ENCODE measurements at places on chromosomes 12 and 14.

GRCh38 chr12:124035163-124035562 is 62.1 kb downstream of the ZNF664 start:
- no peak for DNase-seq

GRCh38 chr12:68037616-68038255 is 48.5 kb downstream of the IFNG-AS1 start:
- no peak for DNase-seq

DNA sequence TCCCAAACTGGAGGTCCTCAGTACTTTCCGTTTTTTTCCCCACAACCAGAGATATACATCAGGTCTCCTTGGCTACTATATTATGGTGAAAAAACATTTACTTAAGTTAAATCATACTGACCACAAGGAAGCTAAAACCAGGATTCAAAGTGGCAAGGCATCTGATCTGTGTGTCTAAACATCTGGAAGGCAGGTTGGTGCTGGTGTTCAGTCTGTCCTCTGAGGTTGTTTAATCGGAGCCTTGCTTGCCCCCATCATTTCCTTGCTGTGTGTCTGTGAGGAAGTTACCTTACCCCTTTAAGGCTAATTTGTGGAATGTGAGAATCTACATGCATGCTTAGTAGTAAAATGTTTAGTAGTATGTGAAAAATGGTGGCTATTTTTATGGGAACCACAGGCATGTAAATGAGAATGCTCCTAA is 75.6 kb downstream of the GALNT4 start:
- no peak for DNase-seq

- no peak for DNase-seq
These were observed 198.2 kb upstream of the CNOT2 start for GRCh38 chr12:70045036-70045435.

- DNase-seq, result no peak
These were observed 36.0 kb downstream of the TMEM63C start for GRCh38 chr14:77217551-77217950.

GRCh38 chr14:52558688-52559087 is 6.1 kb downstream of the GPR137C start:
- no peak for DNase-seq

DNA sequence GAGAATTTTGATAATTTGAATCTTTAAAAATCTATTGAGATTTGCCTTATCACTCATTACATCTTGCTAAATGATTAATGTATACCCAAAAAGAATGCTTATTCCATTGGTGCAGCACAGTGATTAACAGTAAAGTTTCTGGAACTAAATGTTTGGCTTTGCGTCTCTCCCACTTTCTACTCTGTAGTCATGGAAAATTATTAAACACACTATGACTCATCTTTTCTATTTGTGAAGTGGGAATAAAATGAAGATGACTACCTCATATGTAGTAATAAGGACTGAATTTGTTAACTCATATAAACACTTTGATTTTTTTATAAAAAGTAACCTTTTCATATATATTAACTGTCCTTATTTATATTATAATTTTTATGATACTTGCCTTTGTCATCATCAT is 118.1 kb downstream of the RERGL start:
- no peak for DNase-seq

- no peak for DNase-seq
These were observed 163.8 kb upstream of the LMNTD1 start for GRCh38 chr12:25716842-25717241.

GRCh38 chr14:102982852-102983470 is 60.5 kb downstream of the AMN start:
- no peak for DNase-seq

- DNase-seq, result no peak
These were observed 41.2 kb upstream of the MED13L start for GRCh38 chr12:116318576-116319232.

GRCh38 chr14:64773577-64773976 is 69.4 kb downstream of the PLEKHG3 start:
- DNase-seq, result no peak

GRCh38 chr14:56463271-56463890 is 116.2 kb upstream of the TMEM260 start:
- DNase-seq, result no peak

DNA sequence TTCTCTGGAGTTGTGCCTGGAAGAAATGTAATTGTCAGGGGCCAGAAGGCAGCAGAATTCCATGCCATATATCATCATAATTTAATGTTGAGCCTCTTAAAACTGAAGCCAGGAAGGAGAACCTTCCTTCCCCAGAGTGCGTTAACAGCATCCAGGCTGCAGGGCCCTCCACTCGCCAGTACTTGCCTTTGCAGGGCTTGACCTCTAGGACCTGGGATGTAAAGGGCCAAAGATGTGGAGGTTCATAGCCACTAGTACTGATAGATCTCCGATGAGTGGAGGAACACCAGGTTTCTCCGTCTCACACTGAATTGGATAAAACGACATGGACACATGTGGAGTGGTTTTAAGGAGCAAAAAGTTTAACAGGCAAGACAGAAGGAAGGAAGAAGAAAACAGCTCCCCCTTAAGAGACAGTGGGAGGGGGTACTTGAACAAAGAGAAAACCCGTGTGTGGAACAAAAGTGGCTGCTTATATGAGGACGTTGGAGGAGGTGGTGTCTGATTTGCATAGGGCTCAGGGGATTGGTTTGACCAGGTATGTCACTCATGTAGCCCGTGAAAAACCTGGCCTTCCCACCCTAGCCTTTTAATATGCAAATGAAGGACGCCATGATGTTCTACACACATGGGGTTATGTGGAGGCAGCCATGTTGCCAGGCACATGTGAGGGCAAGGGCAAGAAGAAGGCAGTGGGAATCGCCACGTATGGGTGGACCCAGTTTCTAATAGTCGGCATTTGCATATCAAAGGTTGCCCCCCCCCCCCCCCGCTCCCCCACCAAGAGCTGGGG is 38.8 kb upstream of the WSCD2 start:
- no peak for DNase-seq

- no peak for DNase-seq
These were observed 35.5 kb downstream of the KRT80 start for GRCh38 chr12:52156311-52156710.

DNA sequence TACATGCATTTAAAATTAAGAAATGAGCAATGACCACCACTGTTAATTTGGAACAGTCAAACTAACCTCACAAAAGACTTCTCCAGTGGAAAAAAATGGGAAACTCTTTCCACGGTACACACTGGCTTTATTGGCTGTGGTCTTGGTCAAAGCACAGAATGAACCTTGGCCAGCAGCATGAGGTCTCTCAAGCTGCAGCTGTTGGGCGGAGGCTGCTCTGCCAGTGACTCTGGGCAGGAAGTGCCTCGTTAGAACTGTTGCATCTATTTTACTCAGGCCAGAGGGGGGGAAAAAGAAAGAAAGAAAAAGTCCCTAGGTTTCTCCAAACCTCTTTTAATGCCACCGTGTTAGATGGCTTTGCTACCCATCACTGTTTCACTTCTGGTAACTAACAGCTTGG is 279.8 kb upstream of the DIO2 start:
- no peak for DNase-seq

- no peak for DNase-seq
These were observed 323.5 kb downstream of the ALG10 start for GRCh38 chr12:34345801-34346200.

GRCh38 chr12:88889326-88890110 is 309.2 kb upstream of the KITLG start:
- DNase-seq, result no peak

- DNase-seq, result no peak
These were observed 357.4 kb downstream of the ATP23 start for GRCh38 chr12:58298803-58299202.

DNA sequence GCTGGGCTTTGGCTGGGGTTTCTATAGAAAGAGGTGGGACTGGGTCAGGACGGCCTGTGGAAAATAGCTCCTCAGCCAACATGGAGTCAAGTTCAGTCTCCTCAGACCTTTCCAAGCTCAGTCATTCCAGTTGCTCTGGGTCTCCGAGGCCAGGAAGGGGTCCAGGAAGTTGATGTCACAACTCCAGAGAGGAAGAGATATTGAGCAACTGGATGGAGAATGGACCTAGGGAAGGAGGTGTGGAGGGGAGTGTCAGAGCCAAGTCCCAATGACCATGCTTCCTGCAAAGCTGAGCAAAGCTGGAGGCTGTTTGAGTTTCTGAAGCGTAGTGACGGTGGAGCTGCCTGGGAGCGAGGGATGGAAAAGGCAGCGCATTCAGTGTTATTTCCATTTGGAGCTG is 86.1 kb downstream of the SLC24A4 start:
- no peak for DNase-seq

GRCh38 chr12:1946296-1946695 is 27.8 kb upstream of the CACNA2D4 start:
- DNase-seq, result no peak

DNA sequence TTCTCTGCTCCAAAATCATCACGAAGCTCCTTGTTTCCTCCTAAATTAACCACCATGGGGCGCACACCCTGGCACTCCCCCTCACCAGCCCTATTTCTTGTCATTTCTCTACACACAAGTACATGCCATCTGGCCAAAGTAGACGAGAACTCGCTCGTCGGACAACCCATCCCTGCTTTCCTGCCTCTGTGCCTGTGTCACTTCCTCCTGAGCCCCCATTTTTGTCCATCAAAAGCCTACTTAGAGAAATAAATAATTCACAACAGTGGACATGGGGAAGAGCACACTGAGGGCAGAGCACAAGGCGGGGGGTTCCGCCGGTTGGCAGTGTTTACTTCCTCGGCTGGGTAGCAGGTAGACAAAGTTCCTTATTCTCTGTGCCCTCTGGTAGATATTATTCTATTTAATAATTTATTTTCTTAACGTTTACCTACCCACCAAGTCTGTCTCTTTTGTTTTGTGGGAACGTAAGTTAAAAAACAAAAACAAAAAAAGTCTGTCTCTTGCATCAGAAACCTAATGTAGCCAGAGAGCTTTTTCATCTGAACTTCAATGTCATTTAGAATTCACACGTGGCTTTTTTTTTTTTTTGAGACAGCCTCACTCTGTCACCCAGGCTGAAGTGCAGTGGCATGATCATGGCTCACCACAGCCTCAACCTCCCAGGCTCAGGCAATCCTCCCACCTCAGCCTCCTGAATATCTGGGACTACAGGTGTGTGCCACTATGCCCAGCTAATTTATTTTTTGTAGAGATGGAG is 6.0 kb downstream of the VPS37B start:
- DNase-seq, result no peak

DNA sequence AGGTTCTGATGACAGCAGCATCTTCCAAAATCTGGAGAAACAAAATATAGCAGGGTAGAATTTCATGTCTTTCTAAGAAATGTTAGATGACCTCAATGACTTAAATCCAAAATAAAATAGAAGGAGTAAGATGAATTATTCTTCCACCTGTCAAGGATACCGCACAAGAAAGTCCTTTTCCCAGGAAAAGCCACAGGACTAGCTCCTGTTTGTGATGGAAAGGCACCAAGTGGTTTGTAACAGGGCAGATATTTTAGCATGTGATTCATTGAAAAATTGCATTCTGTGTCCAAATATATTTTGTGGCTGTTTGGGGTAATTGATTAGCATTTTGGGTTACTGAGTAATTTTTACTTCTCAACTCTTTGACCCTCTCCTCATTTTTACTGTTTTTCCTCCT is 2.7 kb downstream of the CD163L1 start:
- DNase-seq, result no peak

DNA sequence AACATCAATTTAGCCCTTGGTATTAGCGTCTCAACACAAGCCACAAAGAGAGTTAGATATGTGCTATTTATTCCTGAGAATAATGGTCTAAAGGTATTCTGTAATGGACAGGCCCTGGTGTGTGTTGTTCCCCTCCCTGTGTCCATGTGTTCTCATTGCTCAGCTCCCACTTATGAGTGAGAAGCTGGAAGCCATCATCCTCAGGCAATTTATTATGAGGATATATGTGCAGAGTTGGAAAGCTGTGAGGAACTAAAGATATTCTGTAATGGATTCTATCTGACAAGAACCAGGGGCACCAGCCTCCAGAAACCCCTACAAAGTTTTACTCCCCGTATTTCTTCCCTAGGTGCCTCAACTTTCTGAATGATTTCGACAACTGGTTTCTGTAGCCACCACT is 210.8 kb downstream of the GRIN2B start:
- DNase-seq, result no peak

DNA sequence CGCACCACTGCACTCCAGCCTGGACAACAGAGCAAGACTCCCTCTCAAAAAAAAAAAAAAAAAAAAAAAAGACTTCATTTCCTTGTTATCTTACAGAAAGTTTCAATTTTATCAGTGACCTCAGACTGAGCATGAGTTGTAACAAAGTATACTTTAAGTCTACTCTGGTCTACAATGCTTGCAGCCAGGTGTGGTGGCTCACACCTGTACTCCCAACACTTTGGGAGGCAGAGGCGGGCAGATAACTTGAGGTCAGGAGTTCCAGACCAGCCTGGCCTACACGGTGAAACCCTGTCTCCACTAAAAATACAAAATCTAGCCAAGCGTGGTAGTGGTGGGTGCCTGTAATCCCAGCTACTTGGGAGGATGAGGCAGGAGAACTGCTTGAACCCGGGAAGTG is 18.0 kb downstream of the HNRNPC start:
- DNase-seq, result no peak

DNA sequence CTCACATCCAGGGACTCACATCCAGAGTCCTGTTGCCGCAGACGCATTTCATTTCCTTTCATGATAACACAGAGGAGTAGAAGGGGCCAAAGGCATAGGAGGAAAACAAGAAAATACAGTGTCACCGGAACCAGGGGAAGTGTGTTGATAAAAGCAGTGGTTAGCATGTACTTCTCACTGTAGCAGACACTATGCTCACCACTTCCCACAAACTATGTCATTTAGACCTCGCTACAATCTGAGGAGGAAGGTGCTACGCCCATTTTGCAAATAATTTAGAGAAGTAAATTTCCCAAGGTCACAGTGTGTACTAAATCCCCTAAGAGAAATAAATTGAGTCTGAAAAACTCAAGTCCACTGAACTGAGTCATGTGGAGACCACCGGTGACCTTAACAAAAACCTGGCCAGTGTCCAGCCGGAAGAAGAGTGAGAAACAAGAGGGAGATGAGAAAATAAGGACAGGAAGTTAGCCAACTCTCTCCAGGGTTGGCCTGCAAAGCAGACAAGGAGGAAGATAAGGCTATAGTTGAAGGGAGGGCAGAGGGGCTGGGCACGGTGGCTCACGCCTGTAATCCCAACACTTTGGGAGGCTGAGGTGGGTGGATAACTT is 25.8 kb upstream of the TMCC3 start:
- no peak for DNase-seq

DNA sequence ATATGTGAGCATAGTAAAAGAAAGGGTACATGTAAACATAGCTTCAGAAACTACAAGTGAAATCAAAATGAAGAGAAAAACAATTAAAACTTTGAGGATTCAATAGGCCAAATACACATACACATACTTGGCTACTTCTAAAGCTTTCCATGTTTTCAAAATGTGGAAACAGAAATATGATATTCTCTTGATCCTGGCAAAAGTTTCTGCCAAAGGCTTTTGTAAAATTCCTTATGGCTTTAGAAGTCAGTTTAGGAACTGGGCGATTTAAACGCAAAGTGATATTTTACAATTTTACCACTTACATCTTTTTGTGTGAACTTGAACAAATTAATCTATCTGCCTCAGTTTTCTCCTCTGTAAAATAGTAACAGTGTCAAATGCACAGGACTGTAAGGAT is 756.4 kb downstream of the C12orf50 start:
- DNase-seq, result no peak
